ENCODE measurements at places on chromosomes 13 and 19.

DNA sequence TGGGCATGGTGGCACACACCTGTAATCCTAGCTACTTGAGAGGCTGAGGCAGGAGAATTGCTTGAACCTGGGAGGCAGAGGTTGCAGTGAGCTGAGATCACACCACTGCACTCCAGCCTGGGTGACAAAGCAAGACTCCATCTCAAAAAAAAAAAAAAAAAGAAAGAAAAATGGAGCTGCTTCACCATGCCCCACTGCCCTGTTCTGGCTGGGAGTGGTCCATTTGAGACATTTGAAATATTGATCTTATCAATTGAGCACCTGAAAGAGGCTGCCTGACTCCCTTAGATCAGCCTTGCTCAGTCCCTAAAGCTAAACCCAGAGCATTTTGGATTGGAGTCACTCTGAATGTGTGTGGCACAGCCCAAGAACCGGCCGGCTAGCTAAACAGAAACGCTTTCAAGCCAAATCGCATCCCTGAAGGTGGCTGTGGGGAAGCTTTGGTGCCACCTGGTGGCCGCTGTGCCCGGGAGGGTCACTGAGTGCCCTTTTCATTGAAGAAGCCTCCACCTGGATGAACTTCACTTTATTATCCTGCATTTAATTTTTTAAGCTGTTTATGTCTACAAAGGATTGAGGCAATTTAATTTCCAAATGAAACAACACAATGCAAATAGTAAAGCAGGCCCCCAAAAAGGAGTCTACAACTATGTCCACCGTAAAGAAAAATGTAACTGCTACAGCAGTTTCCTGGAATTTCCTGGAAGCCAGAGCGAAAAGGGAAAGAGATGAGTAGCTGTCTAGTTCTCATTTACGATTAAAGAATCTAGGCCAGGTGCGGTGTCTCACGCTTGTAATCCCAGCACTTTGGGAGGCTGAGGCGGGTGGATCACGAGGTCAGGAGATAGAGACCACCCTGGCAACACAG lies 53.1 kb upstream of the SERPINE3 start:
- peak; percentile 71 for DNase-seq

- no peak for DNase-seq
These were observed 55.8 kb downstream of the AKAP11 start for GRCh38 chr13:42327725-42328124.

GRCh38 chr13:31009166-31009565 lies 76.7 kb downstream of the TEX26 start:
- DNase-seq = no peak

DNA sequence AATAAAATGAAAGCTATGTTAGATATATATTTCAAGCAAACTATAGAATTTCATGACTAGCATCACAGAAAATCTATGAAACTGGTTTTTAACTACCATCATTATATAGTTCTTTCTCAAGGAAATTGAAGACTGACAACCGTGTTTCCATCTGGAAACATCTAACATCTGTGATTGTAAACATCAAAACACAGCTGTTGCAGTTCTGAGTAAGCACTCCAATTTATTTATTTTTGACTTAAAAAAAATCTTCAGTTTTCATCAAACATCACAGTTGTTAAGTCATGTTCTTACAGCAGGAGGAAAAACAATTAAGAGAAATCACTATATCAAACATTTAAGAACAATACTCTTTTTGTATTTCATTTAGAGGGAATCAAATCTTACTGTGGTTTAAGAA lies 1653.0 kb upstream of the MIR17HG start:
- no peak for DNase-seq

DNA sequence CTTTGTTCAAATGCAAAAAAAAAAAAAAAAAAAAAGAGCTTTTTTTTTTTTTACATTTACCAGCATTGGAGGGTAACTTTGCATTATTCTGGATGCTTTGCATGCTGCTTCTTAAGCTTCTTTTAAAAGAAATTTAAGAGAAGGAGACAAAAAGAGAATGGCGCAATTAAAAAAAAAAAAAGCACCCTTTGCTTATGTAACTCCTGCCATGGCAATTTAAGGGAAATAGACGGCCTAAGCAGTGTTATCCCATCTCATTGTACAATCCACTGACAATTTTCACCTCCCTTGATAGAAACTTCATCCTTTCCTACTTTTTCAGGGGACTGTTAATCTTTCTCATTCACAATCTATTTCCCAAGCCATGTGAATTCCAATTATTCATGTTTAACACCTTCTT lies 129.8 kb downstream of the KCTD12 start:
- no peak for DNase-seq

- DNase-seq = peak; percentile 52
These were observed 370.7 kb downstream of the COG6 start for GRCh38 chr13:40026174-40026585.
